NCI-H524 (cell line): ENCODE measurements at places on chromosomes 4 and X.

GRCh38 chr4:123579961-123580360, 183.4 kb downstream of the SPRY1 start:
- DNase-seq = no peak

DNA sequence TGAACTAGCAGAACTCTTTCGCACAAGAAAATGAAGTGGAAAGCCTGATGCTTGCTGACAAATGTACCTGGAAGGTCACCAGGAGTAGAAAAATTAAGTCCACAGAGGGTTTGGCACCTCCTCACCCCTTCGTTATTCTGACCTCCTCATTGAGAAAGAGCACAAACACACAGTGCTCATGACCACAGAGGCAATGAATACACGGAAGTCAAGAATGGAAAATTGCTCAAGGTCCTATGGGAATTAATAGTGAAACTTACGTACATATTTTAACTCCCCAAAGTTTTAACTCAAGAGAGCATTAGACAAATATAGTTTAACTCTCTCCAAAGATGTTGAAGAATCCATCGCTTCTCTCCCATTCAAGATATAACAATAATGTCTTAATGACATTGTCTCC, 83.6 kb upstream of the CAMK2D start:
- DNase-seq = no peak

- DNase-seq = no peak
These were observed 127.7 kb downstream of the ASB9 start for GRCh38 chrX:15142084-15142715.

DNA sequence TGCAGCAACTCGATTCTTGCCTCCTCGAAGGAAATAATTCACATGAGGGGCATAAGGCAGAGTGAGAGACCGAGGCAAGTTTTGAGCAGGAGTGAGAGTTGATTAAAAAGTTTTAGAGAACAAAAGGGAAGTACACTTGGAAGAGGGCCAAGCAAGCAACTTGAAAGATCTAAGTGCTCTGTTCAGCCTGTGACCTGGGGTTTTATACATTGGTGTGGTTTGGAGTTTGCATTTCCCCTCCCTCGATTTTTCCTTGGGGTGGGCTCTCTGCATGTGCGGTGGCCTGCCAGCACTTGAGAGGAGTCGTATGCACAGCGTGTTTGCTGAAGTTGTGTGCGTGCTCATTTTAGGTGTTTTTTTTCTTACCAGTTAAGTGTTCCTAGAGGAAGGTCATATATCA, 356.4 kb downstream of the KLHL4 start:
- DNase-seq = no peak

DNA sequence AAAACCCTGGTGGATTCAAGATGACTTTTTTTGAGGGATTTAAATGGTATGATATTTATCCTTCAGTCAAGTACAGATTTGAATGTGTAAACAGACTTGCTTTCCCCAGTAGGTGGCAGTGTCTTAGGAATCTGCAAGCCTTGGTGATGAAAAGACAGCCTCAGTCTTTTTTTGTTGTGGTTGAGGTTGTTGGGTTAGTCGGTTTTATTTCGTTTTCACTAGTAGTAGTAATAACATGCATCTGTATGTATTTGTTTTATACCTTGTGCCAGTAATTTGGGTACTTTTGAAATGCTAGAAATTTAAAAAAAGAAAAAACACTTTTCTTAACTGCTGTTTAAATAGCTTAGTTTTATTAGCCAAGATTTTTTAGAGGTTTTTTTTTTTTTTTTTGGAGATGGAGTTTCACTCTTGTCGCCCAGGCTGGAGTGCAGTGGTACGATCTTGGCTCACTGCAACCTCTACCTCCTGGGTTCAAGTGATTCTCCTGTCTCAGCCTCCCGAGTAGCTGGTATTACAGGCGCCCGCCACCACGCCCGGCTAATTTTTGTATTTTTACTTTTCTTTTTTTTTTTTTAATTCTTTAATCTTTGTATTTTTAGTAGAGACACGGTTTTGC, 39.2 kb downstream of the COPS4 start:
- DNase-seq = peak; percentile 30

GRCh38 chr4:48275247-48275646, 5.6 kb upstream of the TEC start:
- peak; percentile 51 for DNase-seq

- no peak for DNase-seq
These were observed 10.2 kb downstream of the ARX start for GRCh38 chrX:25005382-25006185.

DNA sequence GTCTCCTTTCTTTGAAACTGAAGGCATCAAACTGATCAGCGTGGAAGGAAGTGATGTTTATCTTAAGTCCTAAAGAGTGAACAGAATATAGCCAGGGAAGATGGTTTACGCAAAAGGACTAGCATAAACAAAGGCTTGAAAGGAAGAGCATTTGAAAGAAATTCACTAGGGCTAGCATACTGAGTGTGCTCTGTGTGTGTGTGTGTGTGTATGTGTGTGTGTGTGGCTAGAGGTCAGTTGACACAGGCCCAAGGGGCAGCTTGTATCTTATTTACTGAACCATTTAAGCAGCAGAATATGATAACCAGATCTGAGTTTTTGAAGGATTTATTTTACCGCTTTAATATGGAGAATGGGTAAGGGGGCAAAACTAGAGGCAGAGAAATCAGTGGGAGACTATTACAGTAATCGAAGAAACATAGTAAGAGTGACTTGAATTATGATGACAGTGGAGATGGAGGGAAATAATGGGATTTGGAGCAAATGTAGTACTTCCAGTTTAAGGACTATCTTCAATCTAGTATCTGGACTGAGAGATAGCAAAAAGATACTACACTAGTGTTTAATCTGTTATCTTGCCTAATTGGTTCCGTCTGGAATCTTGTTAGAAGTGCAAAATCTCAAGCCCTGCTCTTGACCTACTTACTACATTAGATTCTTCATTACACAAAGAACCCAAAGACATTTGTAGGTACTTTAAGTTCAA, 36.9 kb downstream of the CEP44 start:
- no peak for DNase-seq

- DNase-seq = no peak
These were observed at the start of gene SULT1B1 for GRCh38 chr4:69760455-69760854. SULT1B1 (minus strand) TSS chr4:69760620; CDS start chr4:69755217, 5,403 bp downstream.

- DNase-seq = no peak
These were observed 104.9 kb upstream of the SOD3 start for GRCh38 chr4:24690436-24690835.

- no peak for DNase-seq
These were observed 217.1 kb upstream of the SMIM31 start for GRCh38 chr4:164536814-164537213.

GRCh38 chrX:124257924-124258702, 74.3 kb upstream of the TEX13D start:
- no peak for DNase-seq
